Activated naive CD4-positive, alpha-beta T cell treated with anti-CD3 and anti-CD28 coated beads for 36 hours (primary cell): ENCODE measurements at places on chromosomes 11 and 22. TPM values are rescaled to one million over a fixed set of nuclear protein-coding genes. Genes with fewer than 3 reads are reported as not detected.

DNA sequence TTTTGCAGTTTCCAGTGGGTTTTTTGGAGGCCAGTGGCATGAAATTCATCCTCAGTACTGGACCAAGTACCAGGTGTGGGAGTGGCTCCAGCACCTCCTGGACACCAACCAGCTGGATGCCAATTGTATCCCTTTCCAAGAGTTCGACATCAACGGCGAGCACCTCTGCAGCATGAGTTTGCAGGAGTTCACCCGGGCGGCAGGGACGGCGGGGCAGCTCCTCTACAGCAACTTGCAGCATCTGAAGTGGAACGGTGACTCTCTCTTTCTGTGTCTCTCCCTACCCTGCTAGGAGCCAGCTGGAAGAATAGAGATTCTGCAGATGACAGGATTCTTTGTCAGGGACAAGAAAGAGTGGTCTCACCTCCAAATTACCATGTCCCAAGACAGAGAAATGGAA, 25.5 kb downstream of the EHF start:
- H3K4me3 ChIP-seq, result no peak overlapping the region
- H3K27me3 ChIP-seq, result peaks cover 33% of the 10 kb centered on the region
- peaks cover 21% of the 10 kb centered on the region for H3K4me1 ChIP-seq
- no peak overlapping the region for H3K27ac ChIP-seq
- DNase-seq, result no peak

CNTN5 gene
- total RNA-seq, result not detected

DNA sequence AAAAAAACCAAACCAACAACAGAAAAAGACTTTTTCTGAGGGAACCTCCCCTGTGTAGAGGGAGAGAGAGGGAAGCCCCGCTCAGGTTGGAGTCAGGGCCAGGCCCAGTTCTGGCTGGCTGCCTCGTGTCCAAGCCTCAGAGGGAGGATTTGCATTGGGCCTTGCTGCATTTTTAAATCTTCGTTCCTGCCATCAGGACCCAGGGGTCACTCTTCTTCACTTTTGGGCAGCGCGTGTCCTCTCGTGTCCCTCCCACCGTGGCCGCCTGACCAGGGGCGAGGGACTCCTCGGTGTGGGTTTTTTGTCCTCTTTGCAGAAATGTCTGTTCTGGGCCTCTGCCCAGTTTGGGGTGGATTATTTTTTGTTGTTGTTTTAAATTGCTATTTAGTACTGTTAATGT, 57.9 kb downstream of the LRRC74B start:
- no peak overlapping the region for H3K4me3 ChIP-seq
- peaks cover 7% of the 10 kb centered on the region for H3K27me3 ChIP-seq
- no peak for DNase-seq
- H3K27ac ChIP-seq, result no peak overlapping the region
- H3K36me3 ChIP-seq, result no peaks in the 10 kb centered on the region
- H3K4me1 ChIP-seq, result peaks cover 7% of the 10 kb centered on the region

CCDC88B gene
- 53.2 TPM for total RNA-seq

MOV10L1 gene
- not detected for total RNA-seq

PLEKHA7 gene
- total RNA-seq, result 1.9 TPM

DNA sequence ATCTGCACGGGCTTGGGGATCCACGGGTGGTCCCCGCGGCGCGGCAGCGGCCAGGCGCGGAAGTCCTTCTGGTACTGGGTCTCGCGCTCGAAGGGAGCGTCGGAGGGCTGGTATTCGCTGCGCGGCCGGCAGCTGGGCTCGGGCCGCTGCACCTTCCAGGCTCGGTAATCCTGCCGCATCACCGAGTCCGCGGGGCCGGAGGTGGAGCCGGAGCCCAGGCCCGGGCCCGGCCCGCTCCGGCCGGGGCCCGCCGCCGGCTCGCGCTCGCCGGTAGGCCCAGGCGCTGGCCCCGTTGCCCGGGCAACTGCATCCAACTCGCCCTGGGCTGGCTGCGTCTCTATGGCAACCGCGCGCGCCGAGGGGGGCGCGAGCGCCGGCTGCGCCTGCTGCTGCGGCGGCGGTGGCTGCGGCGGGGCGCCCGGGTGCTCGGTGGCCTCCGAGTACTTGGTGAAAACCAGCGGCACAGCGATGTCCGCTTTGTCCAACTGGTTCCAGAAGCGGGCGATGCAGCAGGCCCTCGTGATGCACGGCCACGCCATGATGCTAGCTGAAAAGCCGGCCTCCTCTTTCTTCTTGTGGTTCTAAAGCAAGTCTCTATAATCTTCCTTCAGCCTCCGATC, 897 bp downstream of the MAP6 start:
- H3K36me3 ChIP-seq, result no peaks in the 10 kb centered on the region
- DNase-seq, result peak; percentile 23
- H3K4me3 ChIP-seq, result peak overlapping the region; percentile 76
- H3K27me3 ChIP-seq, result peaks cover 71% of the 10 kb centered on the region
- no peak overlapping the region for H3K27ac ChIP-seq
- H3K4me1 ChIP-seq, result peaks cover 5% of the 10 kb centered on the region

DNA sequence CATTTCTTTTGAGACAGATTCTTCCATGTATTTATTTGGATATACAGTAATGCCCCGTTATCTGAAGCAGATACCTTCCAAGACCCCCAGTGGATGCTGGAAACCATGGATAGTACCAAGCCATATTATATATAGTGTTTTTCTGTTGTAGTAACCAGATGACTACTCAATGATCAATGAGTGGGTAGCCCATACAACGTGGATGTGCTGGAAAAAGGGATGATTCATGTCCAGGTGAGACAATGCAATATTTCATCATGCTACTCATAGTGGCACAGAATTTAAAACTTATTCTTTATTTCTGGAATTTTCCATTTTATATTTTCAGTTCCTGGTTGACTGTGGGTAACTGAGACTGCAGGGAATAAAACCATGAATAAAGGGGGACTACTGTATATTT, 427.5 kb downstream of the METTL15 start:
- no peaks in the 10 kb centered on the region for H3K27me3 ChIP-seq
- no peak overlapping the region for H3K27ac ChIP-seq

SCGB1D2 gene
- total RNA-seq, result not detected

- peaks cover 15% of the 10 kb centered on the region for H3K4me1 ChIP-seq
- DNase-seq, result no peak
- H3K27ac ChIP-seq, result no peak overlapping the region
- H3K4me3 ChIP-seq, result peak overlapping the region; percentile 43
Measured at GRCh38 chr11:117795638-117796455, 1.2 kb downstream of the DSCAML1 start.

SPON1 gene
- total RNA-seq, result 0.25 TPM

GRCh38 chr11:106021181-106021966, 666 bp downstream of the MSANTD4 start:
- peak overlapping the region; percentile 93 for H3K4me3 ChIP-seq
- H3K36me3 ChIP-seq, result peaks cover 9% of the 10 kb centered on the region
- no peak for DNase-seq
- H3K4me1 ChIP-seq, result peaks cover 48% of the 10 kb centered on the region
- H3K27me3 ChIP-seq, result peaks cover 3% of the 10 kb centered on the region

- H3K36me3 ChIP-seq, result no peaks in the 10 kb centered on the region
Measured at GRCh38 chr11:112453601-112454577, 193.2 kb upstream of the PLET1 start.

LMO2 gene
- not detected for total RNA-seq

CALCA gene
- total RNA-seq, result not detected

GRCh38 chr11:14768526-14769188, 123.4 kb downstream of the CYP2R1 start:
- peaks cover 49% of the 10 kb centered on the region for H3K4me1 ChIP-seq
- DNase-seq, result peak; percentile 35
- H3K4me3 ChIP-seq, result peak overlapping the region; percentile 26
- peak overlapping the region; percentile 78 for H3K27ac ChIP-seq
- no peaks in the 10 kb centered on the region for H3K27me3 ChIP-seq
- H3K36me3 ChIP-seq, result no peaks in the 10 kb centered on the region

GNG3 gene
- not detected for total RNA-seq

SYT9 gene
- total RNA-seq, result not detected

DNA sequence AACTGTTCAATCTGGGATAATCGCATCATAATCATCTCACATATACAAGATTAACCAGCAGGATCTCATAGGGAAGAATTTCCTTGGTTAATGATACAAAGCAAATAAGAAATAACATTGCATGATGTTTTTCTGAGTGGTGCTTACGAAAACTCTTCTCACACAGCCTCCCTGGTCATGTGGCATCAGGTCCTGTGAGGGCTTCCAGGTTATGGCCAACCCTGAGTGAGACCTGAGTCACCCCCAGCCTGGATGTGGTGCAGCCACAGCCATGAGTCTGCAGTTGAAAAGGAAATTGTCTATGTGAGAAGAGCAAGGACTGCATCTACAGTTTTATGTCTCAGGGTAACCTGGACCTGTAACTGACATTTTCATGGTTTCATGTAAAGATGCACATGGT, 90.5 kb upstream of the XKR3 start:
- DNase-seq, result no peak
- peaks cover 15% of the 10 kb centered on the region for H3K27me3 ChIP-seq
- H3K36me3 ChIP-seq, result no peaks in the 10 kb centered on the region
